ENCODE measurements at places on chromosomes 2 and 18. TPM values are rescaled to one million over a fixed set of nuclear protein-coding genes. Genes with fewer than 3 reads are reported as not detected.

VAMP8 gene
- 141 TPM for total RNA-seq

DNA sequence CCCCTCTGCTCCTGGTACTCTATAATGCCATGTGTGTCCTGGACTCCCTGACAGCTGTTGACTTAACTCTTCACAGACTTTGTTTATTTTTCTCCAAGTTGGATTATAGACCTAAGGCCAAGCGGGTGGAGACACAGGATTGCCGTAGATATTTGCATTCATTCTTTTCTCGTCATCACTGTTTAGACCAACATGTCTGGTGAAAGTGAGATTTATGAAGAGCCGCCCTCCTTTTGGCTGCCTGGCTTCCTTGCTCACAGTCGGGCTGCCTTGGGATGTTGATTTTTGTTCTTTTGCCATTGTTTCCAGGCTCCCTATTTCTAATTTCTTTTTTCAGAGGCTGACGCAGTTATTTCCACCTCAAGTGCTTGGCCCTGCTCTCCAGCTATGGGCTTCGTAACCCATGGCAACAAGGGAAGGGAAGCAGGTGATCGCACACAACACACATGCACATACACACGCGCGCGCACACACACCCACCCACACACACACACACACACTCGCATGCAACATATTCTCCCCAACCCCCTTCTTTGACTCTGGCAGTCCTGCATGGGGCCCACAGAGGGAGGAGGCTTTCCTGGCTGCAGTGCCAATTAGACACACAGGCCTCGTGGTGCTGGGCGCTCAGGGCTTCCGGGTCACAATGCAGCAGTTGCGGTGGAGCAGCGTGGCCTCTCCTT, 296.5 kb downstream of the MTX2 start:
- H3K27ac ChIP-seq = no peak overlapping the region
- H3K36me3 ChIP-seq = no peaks in the 10 kb centered on the region
- no peak for DNase-seq
- H3K27me3 ChIP-seq = no peaks in the 10 kb centered on the region
- peaks cover 19% of the 10 kb centered on the region for H3K4me1 ChIP-seq

GRCh38 chr2:3960106-3960505, 256.7 kb downstream of the DCDC2C start:
- H3K36me3 ChIP-seq = no peaks in the 10 kb centered on the region
- H3K27me3 ChIP-seq = 0 out of 2 replicates have a peak, but pooled peaks cover 4% of the 10 kb centered on the region
- no peak for DNase-seq

TMEFF2 gene
- not detected for total RNA-seq
